ENCODE measurements at places on chromosomes 2 and 18.

DNA sequence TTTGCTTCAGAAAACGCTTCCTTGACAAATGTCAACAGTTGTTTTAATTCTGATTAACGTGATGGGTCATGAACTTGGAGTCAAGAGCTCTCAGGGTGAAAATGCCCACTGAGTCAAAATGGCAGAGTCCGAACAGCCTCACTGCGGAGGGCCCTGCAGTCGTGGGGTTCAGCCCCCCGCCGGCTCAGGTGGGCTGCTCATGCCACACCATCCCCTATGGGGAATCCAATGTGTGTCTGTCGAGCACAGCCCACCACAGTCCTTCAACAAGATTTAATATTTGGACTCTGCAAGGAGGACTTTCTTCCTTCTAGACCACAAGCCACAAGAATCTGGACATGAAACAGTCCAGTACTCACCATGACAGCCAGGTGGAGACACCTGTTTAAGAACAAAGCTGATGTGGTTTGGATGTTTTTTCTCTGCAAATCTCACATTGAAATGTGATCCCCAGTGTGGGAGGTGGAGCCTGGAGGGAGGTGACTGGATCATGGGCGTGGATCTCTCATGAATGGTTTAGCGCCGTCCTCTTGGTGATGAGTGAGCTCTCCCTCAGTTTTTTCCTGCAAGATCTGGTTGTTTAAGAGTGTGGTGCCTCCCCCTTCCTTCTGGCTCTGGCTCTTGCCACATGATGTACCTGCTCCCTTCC is 201.0 kb downstream of the NDUFA10 start:
- no peaks in the 10 kb centered on the region for H3K27me3 ChIP-seq
- peak; percentile 4 for DNase-seq
- H3K27ac ChIP-seq: no peak overlapping the region
- no peaks in the 10 kb centered on the region for H3K4me1 ChIP-seq
- H3K4me3 ChIP-seq: no peak overlapping the region
- no peaks in the 10 kb centered on the region for H3K36me3 ChIP-seq

DNA sequence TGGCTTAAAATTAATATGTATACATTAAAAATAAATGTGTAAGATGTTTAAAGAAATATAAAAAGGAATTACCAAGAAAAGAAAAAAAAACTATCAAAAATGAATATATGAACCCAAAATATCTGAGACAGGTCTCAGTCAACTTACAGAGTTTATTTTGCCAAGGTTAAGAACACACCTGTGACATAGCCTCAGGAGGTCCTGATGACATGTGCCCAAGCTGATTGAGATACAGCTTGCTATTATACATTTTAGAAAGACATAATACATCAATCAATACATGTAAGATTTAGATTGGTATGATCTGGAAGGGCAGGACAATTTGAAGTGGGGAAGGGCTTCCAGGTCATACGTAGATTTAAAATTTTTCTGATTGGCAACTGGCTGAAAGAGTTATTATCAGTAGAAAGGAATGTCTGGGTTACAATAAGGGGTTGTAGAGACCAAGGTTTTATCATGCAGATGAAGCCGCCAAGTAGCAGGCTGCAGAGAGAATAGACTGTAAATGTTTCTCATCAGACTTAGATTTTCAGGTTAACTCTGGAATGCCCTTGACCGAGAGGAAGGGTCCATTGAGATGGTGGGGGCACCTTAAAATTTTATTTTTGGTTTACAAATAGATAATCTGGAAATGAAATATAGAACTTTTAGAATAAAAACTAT is 74.7 kb downstream of the EXOC6B start:
- peaks cover 2% of the 10 kb centered on the region for H3K4me1 ChIP-seq
- H3K36me3 ChIP-seq: no peaks in the 10 kb centered on the region
- no peak for DNase-seq
- no peaks in the 10 kb centered on the region for H3K27me3 ChIP-seq
- H3K4me3 ChIP-seq: no peak overlapping the region
- H3K27ac ChIP-seq: no peak overlapping the region

GRCh38 chr2:30282081-30282480 is 50.7 kb downstream of the LBH start:
- H3K27ac ChIP-seq: no peak overlapping the region
- no peak for DNase-seq
- no peak overlapping the region for H3K4me3 ChIP-seq
- H3K27me3 ChIP-seq: no peaks in the 10 kb centered on the region

DNA sequence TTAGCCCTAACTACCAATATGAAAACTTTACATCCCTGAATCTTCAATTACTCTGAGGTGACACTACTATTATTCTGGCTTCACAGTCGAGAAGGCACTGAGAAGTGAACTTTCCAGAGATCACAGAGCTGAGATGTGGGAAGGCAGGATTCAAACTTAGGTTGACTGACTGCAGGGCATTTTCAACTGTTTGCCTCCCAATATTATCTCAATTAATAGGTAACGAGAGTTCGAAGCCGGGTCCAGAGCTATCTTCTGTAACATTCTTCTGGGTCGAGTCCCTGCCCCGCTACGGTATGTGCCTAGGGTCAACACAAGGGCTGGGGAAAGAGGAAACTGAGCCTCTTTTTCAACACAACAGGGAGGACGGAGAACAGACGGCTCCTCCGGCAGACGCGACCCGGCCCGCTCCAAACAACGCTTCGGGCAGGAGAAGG is 740 bp downstream of the CHMP3 start:
- peak overlapping the region; percentile 70 for H3K4me3 ChIP-seq
- no peaks in the 10 kb centered on the region for H3K27me3 ChIP-seq
- H3K4me1 ChIP-seq: peaks cover 3% of the 10 kb centered on the region
- H3K36me3 ChIP-seq: no peaks in the 10 kb centered on the region

DNA sequence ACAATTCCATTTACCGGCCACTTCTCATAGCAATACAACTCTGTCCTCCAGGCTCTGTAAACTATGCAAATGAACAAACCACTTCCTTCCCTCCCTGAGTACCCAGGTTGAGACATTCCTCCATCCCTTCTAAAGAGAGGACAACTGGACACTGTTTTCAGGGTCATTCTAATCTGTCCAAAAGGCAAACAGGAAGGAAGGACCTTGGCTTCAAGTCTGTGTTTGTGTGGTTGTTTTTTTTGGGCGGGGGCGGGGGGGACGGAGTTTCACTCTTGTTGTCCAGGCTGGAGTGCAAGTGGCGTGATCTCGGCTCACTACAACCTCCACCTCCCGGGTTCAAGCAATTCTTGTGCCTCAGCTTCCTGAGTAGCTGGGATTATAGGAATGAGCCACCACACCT is 3.3 kb downstream of the TFCP2L1 start:
- no peaks in the 10 kb centered on the region for H3K4me1 ChIP-seq
- H3K27me3 ChIP-seq: peaks cover 10% of the 10 kb centered on the region
- H3K4me3 ChIP-seq: no peak overlapping the region
- H3K36me3 ChIP-seq: no peaks in the 10 kb centered on the region
- H3K27ac ChIP-seq: no peak overlapping the region

GRCh38 chr2:37984589-37984988 is 59.5 kb downstream of the RMDN2 start:
- no peak overlapping the region for H3K4me3 ChIP-seq
- no peak overlapping the region for H3K27ac ChIP-seq
- DNase-seq: no peak
- no peaks in the 10 kb centered on the region for H3K27me3 ChIP-seq
- H3K4me1 ChIP-seq: no peaks in the 10 kb centered on the region

DNA sequence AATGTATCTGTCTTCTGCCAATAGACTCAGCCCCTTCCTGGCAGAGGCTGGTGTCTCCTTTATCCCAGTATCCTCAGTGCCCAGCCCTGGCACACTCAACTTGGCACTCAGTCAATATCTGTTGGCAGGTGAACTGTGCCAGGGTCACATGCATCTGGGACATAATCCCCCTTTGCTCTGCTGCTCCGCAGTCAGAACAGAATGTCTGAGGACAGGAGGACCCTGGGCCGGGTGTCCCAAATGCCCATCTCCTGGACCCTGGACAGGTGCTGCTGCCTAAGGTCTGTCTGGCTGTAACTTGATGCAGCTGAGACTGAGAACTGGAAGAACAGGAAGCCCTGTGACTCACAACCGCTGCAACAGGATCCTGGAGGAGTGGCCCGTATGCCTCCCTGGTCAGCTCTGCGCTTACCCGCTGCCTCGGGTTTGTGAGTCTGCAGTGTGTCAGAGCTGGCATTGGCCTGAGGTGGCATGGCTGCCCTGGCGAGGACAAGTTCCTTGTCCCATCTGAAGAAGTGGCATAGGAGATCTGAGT is 11.4 kb downstream of the HK2 start:
- no peaks in the 10 kb centered on the region for H3K36me3 ChIP-seq
- H3K27me3 ChIP-seq: no peaks in the 10 kb centered on the region
- peak; percentile 58 for DNase-seq

DNA sequence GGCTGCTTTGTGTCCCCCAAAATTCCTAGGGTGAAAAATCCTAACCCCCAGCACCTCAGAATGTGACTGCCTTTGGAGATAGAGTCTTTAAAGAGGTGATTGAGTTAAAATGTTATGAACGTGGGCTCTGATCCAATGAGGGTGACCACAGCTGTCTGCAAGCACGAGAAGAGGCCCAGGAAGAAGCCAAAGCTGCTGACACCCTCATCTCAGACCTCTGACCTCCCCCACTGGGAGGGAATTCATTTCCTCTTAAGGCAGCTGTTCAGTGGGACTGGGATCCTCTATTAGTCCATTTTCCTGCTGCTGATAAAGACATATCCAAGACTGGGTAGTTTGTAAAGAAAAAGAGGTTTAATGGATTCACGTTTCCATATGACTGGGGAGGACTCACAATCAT is 544.4 kb downstream of the DCDC2C start:
- H3K4me3 ChIP-seq: no peak overlapping the region
- no peaks in the 10 kb centered on the region for H3K36me3 ChIP-seq
- no peak for DNase-seq
- no peak overlapping the region for H3K27ac ChIP-seq
- H3K27me3 ChIP-seq: no peaks in the 10 kb centered on the region

DNA sequence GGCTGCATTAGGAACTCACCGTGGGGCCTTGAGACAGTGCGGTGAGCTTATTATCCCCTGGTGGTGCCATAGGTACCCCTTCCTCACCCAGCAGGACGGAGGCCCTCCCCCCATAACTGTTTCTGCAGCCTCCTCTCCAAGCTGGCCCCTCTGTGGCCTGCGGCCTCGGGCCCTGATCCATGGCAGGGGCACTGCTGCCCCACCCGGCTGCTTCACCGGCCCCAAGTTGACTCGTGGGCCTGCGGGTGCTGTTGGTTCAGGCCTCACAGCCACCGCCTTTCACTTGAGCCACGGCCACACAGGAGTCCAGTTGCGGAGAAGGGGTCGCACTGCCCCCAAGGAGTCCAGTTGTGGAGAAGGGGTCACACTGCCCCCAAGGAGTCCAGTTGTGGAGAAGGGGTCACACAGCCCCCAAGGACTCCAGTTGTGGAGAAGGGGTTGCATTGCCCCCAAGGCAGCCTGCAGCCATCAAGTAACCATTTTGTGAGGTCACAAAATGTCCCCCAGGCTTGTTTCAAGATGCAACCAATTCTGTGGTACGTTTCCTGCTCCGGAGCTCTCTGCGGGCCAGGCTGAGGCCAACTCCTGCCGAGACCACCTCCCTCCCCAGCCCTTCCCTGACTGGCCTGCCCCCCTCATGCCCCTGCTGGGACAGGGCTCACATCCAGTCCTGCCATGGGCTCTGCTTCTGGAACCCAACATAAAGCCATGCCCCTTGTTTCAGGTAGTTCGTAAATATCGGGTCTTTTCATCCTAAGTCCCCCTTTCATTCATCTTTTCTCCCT is 4.6 kb downstream of the LRRFIP1 start:
- no peak overlapping the region for H3K4me3 ChIP-seq
- DNase-seq: no peak
- no peak overlapping the region for H3K27ac ChIP-seq
- no peaks in the 10 kb centered on the region for H3K36me3 ChIP-seq
- no peaks in the 10 kb centered on the region for H3K4me1 ChIP-seq

- H3K4me1 ChIP-seq: no peaks in the 10 kb centered on the region
- no peak for DNase-seq
- H3K27me3 ChIP-seq: no peaks in the 10 kb centered on the region
These were observed 15.2 kb downstream of the DGKD start for GRCh38 chr2:233369462-233369861.

- no peak overlapping the region for H3K27ac ChIP-seq
- H3K4me3 ChIP-seq: no peak overlapping the region
- H3K27me3 ChIP-seq: peaks cover 3% of the 10 kb centered on the region
- H3K36me3 ChIP-seq: no peaks in the 10 kb centered on the region
- DNase-seq: no peak
- H3K4me1 ChIP-seq: no peaks in the 10 kb centered on the region
These were observed 36.2 kb upstream of the LPIN1 start for GRCh38 chr2:11710210-11710609.

Measured in small intestine (tissue), 16 donors.